ENCODE measurements at places on chromosomes 2 and 18.

DNA sequence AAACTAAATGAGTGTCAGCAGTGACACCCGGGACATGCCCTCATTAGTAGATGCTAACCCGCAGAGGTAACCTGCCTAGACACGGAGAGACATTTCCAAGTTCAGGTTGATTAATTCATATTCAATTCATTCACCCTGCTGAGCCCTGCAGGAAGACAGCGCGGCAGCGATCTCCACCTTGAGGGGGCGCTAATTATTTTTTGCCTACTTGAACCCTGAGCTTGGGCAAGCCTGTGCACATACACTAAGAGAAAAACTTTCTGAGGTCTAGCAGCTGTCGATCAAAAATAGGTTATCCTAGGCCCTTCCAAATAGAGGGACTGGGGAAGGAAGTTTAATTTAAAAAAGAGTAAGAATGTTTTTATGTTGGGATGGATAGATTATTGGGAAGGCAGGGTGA, 1.3 kb upstream of the LYPD6 start:
- DNase-seq: no peak

- DNase-seq: no peak
These were observed 33.7 kb downstream of the STARD6 start for GRCh38 chr18:54323970-54324369.

DNA sequence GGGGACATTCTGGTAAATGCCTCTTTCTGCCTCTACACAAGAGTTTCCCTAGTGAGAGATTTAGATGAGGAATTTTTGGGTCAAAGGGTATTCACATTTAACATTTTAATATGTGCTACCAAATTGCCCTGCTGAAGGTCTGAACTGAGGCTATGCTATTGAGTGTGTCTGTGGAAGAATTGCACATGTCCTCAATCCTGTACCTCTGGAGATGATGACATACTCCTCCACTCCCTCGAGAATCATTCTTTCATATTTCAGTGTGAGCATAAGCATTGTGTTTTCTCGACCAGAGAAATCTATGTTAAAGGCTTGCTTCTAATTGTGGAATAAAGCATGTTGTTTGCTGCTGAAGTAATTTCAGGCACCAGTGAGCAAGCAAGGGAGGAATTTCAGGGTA, 110.5 kb downstream of the TSN start:
- DNase-seq: no peak

DNA sequence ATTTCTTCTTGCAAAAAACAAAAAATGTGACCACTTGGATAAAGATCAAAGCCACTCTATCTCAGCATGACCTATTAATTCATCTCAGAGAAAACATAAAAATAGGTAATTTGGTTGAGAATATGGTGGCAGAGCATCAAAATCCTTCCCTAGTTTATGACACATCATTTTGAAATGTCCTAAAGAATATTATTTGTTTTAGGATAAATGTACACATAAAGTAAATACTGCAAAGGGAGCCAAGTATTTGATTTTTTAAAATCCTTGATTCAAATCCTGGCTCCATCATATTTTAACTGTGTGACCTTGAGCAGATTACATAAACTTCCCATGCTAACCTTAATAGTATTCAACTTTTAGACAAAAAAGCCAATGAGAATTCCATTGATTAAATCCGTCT, 206.6 kb downstream of the CDH2 start:
- DNase-seq: no peak

- DNase-seq: no peak
These were observed 3.4 kb upstream of the ALPP start for GRCh38 chr2:232375164-232375563.

DNA sequence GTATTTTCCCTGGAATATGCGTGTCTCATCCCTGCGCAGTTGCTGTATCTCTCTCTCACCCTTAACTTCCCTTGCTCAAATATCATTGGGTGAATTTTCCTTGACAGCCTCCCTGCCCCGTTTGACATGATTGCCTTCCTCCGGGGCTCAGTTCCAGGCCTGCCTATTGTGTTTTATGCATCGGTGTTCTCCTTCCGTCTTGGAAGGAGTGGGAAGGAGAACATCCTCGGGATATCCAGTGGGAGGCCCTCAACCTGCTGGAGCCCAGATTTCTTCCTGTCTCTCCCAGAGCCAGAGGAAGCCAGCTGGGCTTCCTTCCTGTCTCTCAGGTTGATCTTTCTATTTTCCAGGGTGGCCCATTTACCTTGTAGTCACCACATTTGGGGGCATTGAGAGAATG, 434.7 kb upstream of the HS6ST1 start:
- no peak for DNase-seq
